Natural killer cell (primary cell): ENCODE measurements at places on chromosomes 6 and 20. TPM values are rescaled to one million over a fixed set of nuclear protein-coding genes. Genes with fewer than 3 reads are reported as not detected.

GRCh38 chr6:159642481-159642880 lies 50.6 kb downstream of the SOD2 start:
- H3K27ac ChIP-seq: no peak overlapping the region
- H3K4me3 ChIP-seq: no peak overlapping the region
- no peaks in the 10 kb centered on the region for H3K4me1 ChIP-seq
- no peaks in the 10 kb centered on the region for H3K27me3 ChIP-seq
- H3K36me3 ChIP-seq: no peaks in the 10 kb centered on the region

DNA sequence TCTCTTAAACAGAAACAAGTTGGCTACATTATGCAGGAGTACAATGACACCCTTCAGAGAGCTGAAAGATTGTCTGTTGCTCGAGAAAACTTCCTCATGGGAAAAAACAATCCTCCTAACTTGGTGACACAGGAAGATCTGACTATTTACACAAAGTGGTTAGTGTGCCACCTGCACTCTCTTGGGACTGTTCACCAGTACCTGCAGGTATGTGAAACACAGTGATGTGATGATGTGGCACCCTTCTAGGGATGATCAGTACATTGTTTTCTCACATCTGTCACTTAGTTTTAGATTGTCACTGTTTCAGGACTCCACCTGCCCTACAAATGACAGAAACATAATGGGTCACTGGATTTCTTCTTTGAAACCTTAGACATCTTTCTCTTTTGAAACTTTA lies 101.8 kb downstream of the CEP57L1 start:
- H3K27me3 ChIP-seq: no peaks in the 10 kb centered on the region
- no peak overlapping the region for H3K27ac ChIP-seq
- H3K36me3 ChIP-seq: no peaks in the 10 kb centered on the region
- no peak overlapping the region for H3K4me3 ChIP-seq

DNA sequence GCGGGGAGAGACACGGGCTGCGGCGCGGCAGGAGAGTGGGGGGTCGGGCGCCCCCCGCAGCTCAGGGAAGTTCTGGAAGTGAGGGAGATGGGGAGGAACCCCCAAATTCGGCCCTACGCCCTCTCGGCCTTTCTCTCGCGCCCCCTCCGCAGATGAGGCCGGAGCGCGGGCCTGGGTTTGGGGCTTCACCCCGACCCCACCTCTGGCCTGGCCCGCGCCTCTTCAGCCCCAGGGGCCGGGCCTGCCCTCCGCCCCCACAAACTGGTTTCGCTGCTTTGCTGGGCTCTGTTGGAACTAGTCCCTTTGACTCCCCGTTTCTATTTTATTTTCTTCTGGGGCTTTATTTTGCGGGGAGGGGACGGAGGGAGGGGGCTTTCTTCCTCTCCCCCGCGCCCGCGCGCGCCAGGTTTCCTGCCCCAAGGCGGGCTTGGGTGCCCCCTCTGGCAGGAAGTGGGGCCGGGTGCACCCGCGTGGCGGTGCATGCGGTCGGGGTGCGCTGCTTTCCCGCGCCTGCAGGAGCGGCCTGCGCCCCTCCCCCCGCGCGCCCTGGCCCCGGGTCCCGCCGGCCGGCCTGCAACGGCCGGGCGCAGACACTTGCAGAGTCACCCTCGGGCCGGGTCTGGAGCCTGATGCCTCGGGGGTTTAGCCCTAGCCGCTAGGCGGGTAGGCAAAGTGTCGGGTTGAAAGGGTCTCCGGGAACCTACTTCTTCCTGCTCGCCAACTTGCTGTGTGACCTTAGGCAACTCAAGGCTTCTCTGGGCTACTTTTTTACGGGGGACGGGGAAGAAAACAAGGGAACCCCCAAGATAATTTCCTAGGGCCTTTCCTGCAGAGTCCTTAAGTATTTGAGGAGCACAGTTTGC lies 1.3 kb downstream of the HMGA1 start:
- peaks cover 23% of the 10 kb centered on the region for H3K4me1 ChIP-seq
- peak overlapping the region; percentile 85 for H3K27ac ChIP-seq
- no peaks in the 10 kb centered on the region for H3K27me3 ChIP-seq
- DNase-seq: peak; percentile 65
- H3K36me3 ChIP-seq: peaks cover 19% of the 10 kb centered on the region

DNA sequence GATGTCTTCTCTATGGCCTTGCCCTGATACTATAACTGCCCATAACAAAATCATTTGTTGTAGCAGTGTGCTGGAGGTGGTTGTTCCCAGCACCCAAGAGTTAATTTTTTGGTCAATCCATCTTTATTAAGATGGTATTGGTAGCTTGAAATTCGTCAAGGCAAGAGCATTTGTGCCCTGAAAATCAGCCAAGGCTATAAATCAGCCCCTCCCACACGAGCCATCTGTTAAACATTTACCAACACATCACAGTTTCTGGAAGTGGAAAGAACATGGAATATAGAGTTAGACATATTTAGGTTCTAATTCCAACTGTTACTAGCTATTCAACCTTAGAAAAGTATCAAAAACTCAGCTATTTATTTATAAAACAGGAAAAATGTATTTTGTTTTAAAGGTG lies 888.4 kb upstream of the GJE1 start:
- H3K27ac ChIP-seq: no peak overlapping the region
- no peaks in the 10 kb centered on the region for H3K27me3 ChIP-seq
- H3K4me1 ChIP-seq: no peaks in the 10 kb centered on the region
- H3K36me3 ChIP-seq: no peaks in the 10 kb centered on the region
- H3K4me3 ChIP-seq: no peak overlapping the region
- no peak for DNase-seq

DNA sequence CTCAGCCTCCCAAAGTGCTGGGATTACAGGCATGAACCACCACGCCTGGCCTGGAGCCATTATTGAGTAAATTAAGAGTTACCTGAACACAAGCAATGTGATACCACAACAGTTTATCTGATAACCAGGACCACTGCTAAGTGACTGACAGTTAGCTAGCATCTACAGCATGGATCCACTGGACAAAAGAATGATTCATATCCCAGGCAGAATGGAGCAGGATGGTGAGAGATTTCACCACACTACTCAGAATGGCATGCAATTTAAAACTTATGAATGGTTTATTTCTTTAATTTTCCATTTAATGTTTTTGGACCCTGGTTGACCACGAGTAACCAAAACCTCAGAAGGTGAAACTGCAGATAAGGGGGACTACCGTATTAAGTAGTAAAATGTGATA lies 48.6 kb downstream of the RALGAPA2 start:
- H3K27ac ChIP-seq: no peak overlapping the region
- peaks cover 6% of the 10 kb centered on the region for H3K4me1 ChIP-seq
- H3K36me3 ChIP-seq: no peaks in the 10 kb centered on the region
- H3K27me3 ChIP-seq: no peaks in the 10 kb centered on the region

DNA sequence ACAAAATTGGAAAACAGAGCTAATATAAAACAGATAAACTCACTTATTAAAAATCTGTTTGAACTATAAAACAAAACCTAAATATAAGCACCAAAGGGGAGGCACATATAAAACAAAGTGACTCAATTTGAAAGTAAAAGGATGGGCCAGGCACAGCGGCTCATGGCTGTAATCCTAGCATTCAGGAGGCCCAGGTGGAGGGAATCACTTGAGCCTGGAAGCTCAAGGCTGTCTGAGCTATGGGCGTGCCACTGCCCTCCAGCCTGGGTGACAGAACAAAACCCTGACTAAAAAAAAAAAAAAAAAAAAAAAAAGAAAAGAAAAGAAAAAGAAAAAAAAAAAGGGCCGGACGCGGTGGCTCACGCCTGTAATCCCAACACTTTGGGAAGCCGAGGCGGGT lies 31.1 kb upstream of the SMAP1 start:
- H3K27me3 ChIP-seq: no peaks in the 10 kb centered on the region
- no peak overlapping the region for H3K4me3 ChIP-seq
- no peak overlapping the region for H3K27ac ChIP-seq
- DNase-seq: no peak

DNA sequence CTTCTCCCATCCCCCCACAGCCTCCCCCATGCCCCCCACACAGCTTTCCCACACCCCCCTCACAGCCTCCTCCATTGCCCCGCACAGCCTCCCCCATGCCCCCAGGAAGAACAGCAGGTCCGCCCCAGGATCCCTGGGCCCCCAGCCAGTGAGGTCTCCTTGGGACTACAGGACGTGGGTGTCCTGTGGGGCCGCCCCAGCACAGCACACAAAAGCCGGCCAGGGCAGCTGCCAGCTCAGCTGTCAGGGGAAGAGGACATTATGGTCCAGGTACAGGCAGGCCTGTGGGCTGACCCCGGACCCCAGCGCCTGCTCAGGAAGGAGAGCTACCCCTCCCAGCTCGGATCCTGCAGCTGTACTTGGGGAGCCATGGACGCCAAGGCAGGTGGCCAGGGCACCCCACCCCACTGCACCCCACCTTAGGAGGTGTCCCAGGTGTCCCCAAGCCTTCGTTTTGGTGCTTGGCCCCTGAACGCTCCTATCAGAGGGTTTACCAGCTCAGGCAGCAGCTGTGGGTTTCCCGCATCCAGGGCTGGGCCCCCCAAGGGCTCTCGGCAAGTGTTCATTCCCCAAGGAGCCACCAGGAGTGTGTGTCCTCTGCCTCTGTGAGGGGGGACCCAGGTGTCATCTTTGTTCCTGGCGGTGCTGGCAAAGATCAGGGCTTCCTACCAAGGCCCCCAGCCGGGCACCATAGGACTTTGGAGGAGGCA lies 42.3 kb upstream of the GATA5 start:
- peaks cover 5% of the 10 kb centered on the region for H3K27me3 ChIP-seq

The KIF25 gene
- not detected for total RNA-seq

The MICB gene
- total RNA-seq: 37.6 TPM

DNA sequence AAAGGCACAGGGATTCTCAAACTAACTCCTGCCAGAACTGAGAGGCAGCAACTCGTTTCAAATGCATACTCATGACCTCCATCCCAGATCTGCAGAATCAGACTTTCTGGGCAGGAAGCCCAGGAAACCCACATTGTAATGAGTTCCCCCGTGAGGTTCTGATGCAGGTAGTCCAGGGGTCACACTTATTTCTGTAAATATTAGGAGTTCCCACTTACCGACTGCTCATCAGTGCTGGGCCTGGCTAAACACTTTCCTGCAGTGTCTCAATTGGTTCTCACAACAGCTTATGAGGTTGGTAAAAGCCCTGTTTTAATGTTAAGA lies 11.6 kb downstream of the DUSP15 start:
- H3K36me3 ChIP-seq: no peaks in the 10 kb centered on the region
- DNase-seq: no peak
- H3K4me3 ChIP-seq: no peak overlapping the region

The CYP39A1 gene
- not detected for total RNA-seq

The SRMS gene
- 0.16 TPM for total RNA-seq

DNA sequence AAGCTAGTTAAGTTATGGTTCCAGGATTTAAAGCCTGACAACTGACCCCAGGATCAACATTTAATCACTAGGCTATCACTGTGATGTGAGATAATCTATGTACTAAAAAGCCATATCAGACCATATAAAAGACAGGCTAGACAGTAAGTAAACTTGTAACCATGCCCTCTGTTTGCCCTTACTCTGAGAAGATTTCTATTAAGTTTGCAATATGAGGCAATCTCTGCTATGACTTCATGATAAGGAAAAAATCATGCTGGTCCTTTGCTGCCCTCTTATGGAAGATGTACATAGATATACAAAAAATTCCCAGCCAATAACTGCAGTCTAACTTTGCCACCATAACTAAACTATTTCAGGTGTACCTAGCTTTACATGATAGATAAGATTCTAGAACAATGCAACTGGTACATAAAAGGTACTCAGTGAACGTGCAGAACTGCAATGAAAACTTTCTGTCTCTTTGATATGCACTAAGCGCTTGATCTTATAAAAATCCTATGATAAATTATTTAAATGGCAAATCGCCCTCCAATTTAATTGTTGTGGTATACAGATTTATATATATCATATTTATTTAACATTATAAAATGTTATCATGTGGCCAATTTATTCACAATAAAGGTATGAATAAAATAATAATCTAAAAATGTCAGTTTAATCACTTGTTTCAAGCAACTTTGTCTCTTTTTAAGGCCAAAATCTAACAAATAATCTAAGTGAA lies 70.5 kb downstream of the FAM217A start:
- peaks cover 2% of the 10 kb centered on the region for H3K36me3 ChIP-seq
- peaks cover 7% of the 10 kb centered on the region for H3K4me1 ChIP-seq
- no peaks in the 10 kb centered on the region for H3K27me3 ChIP-seq
- no peak overlapping the region for H3K27ac ChIP-seq
- no peak overlapping the region for H3K4me3 ChIP-seq

GRCh38 chr20:4069751-4070150 lies 54.4 kb upstream of the RNF24 start:
- peaks cover under 1% of the 10 kb centered on the region for H3K4me1 ChIP-seq
- no peak overlapping the region for H3K4me3 ChIP-seq
- no peak for DNase-seq
- H3K27ac ChIP-seq: no peak overlapping the region

- H3K36me3 ChIP-seq: no peaks in the 10 kb centered on the region
- H3K4me1 ChIP-seq: no peaks in the 10 kb centered on the region
- H3K27ac ChIP-seq: no peak overlapping the region
- no peaks in the 10 kb centered on the region for H3K27me3 ChIP-seq
These were observed 295.2 kb downstream of the EPHA7 start for GRCh38 chr6:93124006-93124632.

DNA sequence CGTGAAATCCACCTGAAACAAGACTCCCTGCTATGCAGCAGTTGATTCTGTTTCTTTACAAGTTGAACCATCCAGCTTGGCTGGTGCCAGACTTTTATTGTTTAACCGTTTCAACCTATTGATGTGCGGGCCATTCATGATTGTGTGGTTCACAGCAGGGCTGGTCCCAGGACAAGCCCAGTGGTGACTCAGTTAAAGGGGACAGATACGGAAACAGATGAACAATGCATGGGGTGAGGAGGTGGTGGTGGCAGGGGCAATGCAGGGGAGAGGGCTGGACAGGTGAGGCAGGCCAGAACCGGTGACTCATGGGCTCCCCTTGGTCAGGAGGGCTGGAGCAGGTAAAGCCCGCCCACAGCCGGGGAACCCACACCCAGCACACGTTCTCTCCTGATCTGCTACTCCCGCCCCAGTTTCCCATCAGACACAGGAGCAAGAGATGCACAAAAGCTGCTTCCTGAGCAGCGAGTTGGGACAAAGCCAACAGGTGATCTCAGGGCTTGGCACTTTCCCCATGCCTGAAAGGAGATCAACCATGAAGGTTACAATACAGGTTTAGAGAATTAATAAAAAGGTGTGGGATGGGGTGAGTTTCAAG lies 232.2 kb downstream of the LY86 start:
- no peaks in the 10 kb centered on the region for H3K36me3 ChIP-seq
- peaks cover 23% of the 10 kb centered on the region for H3K4me1 ChIP-seq
- no peaks in the 10 kb centered on the region for H3K27me3 ChIP-seq
- no peak overlapping the region for H3K4me3 ChIP-seq
- no peak for DNase-seq
- no peak overlapping the region for H3K27ac ChIP-seq

- H3K27ac ChIP-seq: no peak overlapping the region
- no peaks in the 10 kb centered on the region for H3K36me3 ChIP-seq
- no peak overlapping the region for H3K4me3 ChIP-seq
- H3K27me3 ChIP-seq: no peaks in the 10 kb centered on the region
These were observed 430.3 kb downstream of the PLCB1 start for GRCh38 chr20:8562356-8562755.

The MARCKS gene
- total RNA-seq: 8.6 TPM

- H3K27me3 ChIP-seq: no peaks in the 10 kb centered on the region
- H3K4me1 ChIP-seq: peaks cover 33% of the 10 kb centered on the region
- H3K4me3 ChIP-seq: peak overlapping the region; percentile 40
- H3K27ac ChIP-seq: peak overlapping the region; percentile 78
- peak; percentile 58 for DNase-seq
These were observed 771 bp downstream of the ARFRP1 start for GRCh38 chr20:63706852-63707557.

The TRAPPC3L gene
- total RNA-seq: not detected
